ENCODE measurements at places on chromosomes 6 and 20. TPM values are rescaled to one million over a fixed set of nuclear protein-coding genes. Genes with fewer than 3 reads are reported as not detected.

Gene AVP
- not detected for total RNA-seq

GRCh38 chr6:143040018-143040417 is 20.7 kb upstream of the AIG1 start:
- DNase-seq, result no peak

- no peak for DNase-seq
Measured at GRCh38 chr6:129133770-129134192, 250.8 kb downstream of the LAMA2 start.

GRCh38 chr6:69735027-69735426 is 61.8 kb downstream of the LMBRD1 start:
- no peak for DNase-seq

- no peak for DNase-seq
Measured at GRCh38 chr6:49540614-49541013, 9.9 kb upstream of the C6orf141 start.

DNA sequence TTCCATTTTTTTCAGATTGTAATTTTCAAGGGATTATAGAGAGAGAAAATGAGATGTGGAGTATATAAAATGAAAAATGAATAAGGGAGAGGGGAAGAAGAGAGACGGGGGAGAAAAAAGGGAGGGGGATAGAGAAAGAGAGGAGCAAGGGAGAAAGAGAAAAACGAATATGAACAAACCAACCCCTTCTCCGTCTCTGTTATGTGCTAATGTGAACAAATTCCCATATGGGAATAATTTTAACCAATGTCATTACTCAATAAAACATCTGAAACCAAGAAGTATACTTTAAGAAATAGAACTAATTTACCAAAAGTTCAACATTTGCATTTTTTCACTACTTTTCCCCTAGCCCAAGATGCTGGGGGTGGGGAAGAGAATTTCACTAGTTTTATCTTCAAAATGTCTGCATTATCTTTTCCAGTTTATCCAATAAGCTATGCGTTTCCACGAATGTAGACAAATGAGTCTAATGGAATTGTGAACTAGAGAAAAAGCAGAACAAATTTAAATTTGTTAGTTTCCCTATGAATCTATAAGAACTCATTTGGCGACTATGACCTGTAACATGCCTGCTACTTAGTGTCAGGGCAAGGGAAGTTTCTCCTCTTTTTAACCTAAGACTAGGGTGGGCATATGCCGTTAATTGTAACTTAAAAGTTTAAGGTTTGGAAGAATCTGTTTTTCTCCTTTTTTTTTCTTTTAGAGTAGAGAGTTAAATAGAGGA is 286.3 kb downstream of the BTBD9 start:
- DNase-seq, result no peak

- no peak for DNase-seq
Measured at GRCh38 chr6:22020299-22021003, 276.4 kb downstream of the PRL start.

GRCh38 chr20:20079102-20079784 is 26.9 kb downstream of the CFAP61 start:
- DNase-seq, result no peak

Gene EMILIN3
- not detected for total RNA-seq

Gene SLCO4A1
- total RNA-seq, result 63.3 TPM

- no peak for DNase-seq
Measured at GRCh38 chr6:142705054-142705453, 239.9 kb downstream of the HIVEP2 start.

DNA sequence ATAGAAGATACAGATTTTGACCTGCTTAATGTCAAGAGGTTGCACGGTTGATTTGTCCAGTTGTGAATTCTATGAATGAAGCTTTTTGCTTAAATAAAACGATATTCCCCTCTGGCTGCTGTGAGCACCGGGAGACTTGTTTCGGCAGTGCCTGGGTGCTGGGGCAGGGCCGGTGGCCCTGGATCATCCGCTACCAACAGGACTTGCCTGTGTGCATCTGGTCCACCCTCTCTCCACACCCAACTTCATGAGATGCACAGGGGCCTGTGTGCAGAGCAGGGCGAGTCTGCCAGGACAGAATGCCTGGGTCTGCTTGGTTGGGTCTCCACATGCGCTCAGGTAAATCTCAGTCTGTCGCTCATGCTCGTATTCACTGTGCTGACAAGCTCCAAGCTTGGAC is 65.5 kb downstream of the TSHZ2 start:
- DNase-seq, result no peak

- no peak for DNase-seq
Measured at GRCh38 chr6:53139841-53140413, 8.7 kb downstream of the GCM1 start.

DNA sequence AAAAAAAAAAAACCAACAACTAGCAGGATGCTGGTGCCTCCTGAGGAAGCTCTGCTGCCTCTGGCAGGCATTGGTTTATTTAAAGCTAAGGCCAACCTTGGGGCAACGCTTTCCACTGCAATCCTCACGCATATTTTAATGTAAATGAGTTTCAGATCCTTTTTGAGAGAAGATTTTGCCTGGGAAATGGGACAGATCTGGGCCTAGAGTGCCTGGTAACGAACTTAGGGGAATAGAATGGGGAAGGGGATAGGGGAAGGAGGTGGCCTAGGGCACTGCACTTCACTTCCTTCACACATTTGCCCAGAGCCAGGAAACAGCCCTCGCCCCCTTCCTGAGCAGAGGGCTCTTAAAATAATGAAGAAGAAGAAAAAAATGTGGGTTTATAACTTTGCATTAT is 132.7 kb upstream of the TMEM170B start:
- DNase-seq, result no peak

DNA sequence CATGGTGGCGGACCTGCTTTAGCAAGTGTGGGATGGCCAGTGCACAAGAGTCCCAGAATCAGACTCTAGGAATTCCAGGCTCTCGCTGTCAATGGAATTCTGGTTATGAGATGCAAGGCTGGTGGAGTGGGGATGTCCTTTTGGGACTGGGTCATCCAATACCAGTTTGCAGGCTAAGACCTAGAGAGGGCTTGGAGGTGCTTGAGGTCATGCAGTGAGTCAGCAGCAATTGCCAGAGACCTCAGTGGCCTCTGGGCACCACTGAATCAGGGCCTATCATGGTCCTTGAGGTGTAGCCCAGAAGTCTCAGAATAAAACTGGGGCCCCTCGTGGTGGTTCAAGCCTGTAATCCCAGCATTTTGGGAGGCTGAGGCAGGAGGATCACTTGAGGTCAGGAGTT is 1.4 kb upstream of the SCRT2 start:
- no peak for DNase-seq

GRCh38 chr6:161254126-161254463 is 19.8 kb downstream of the AGPAT4 start:
- DNase-seq, result no peak

DNA sequence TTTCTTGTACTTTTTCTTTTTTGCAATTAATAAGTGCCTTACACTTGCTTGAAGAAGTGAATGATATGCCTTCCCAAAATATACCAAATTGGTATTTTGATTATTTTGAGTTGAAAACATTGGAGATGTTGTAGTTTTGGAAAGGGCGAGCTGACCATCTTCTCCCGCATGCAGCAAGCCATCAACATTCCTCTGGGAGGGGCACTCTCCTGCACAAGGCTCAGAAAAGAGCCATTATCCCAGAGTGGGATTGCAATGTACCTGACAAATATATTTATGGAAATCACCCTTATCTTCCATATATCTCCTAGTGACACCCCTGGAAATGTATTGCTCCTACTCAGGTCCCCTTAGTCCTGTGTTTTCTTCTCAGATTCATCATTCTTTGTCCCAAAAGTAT is 22.8 kb upstream of the PNRC1 start:
- no peak for DNase-seq

GRCh38 chr6:136641166-136641565 is 90.9 kb upstream of the MAP7 start:
- no peak for DNase-seq

DNA sequence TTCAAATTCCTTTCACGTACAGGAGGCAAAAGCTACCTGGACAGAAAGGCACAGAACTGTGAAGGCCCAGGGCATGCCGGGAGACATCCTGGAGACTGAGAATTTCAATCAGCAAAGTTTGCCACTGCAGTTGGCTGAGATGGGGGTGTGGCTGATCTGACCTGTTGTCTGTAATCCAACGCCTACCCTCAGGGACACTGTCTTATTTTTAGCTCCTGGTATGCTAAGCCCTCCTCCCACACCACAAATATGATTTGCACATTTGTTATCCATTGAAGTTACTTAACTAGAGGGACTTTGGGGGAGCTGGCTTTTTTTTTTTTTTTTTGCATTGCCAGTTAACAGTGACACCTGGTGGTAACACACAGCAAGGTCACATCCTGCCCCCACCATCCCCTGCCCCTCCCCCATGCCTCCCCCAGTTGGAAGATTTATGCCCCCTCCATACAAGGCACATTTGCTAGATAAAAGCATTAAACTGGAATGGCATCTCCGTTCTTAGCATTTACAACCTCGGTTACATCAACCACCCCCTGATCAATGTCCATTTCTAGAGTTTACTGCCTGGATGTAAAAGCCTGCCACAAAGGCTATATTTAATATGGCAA is 40.4 kb downstream of the TTI1 start:
- no peak for DNase-seq

- DNase-seq, result no peak
Measured at GRCh38 chr6:113450061-113450465, 407.1 kb upstream of the MARCKS start.

DNA sequence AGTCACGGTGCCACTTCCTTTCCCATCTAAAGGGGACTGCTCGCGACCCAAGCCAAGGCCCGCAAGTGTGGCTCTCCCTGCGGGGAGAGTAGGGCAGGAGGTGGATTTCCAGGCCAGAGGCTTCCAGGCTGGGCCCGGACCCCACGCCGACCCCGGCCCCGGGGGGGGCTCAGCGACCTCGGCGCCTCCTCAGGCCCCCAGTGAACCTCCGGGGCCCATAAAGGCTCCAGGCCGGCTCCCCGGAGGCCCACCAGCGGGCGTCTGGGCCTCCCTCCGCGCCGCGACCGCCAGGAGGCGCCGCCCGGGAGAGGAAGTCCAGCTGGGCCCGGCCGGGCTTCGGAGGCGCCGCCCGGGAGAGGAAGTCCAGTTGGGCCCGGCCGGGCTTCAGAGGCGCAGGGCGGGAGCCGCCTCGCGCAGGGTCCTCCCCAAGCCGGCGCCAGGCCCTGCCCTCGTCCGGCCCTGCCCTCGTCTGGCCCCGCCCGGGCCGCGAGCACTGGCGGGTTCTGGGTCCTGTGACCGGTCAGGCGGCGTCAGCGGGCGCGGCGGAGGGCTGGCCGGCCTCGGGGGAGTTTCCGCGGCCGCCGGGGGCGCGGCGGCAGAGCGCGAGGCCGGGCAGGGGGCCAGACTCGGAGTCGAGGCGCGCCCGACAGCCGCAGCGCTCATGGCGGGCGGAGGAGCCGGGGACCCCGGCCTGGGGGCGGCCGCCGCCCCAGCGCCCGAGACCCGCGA is at the start of gene RAB32:
RAB32 (plus strand) TSS at position 623 of the 729 bp plus-strand sequence; CDS start at position 662, 39 bp downstream.
- DNase-seq, result peak; percentile 98

DNA sequence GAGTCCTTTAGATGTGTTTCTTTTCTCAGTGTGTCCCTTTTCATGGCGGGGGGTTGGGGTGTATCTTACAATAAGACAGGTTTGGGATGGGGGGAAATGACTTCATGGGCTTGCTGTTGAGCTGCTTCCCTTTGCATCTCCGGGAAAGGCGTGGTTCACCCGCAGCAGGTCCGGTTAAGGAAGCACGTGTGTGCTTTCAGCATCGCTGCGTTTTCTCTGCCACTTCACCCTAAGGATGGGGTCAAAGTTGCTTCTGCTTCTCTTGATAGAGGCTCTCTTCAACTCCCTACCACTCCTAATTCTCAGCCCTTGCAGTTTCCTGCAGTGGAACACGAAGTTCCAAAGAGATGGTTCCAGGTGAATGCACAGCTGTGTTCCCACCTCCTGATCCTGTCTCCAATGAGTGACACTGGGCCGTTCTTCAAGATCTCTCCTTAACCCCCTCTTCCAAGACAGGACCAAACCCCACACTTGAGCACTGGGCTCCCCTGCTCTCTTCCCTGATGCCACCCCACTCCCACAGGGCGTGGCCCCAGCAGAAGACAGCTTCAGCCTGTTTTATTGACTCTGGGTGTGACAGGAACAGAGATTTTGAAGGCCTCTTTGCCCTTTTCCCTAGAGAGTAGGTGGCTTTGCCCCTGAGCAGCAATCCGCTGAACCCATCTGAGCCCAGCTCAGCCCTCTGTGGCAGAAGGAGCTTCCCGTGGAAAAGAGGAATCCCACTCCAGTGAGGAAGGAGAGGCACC is 85.2 kb downstream of the PLEKHG1 start:
- no peak for DNase-seq

Gene VARS1
- 53.0 TPM for total RNA-seq

DNA sequence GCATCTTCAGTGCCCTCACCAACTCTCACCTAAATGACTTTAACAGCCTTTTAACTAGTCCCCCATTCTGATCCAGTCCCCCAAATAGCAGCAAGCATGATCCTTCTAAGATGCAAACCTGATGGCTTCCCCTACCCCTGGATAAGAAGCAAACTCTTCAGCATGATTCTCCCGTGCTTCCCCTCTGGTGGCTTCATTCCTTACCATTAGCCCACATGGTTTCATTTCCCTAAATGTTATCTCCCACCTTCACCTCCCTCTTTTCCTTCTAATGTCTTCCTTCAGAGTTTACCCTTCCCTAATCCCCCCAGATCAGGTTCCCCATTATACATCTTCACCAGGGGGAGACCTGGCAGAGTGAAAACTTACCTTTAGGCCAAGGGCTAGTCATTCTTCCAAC is 4.0 kb upstream of the RAB5IF start:
- no peak for DNase-seq

DNA sequence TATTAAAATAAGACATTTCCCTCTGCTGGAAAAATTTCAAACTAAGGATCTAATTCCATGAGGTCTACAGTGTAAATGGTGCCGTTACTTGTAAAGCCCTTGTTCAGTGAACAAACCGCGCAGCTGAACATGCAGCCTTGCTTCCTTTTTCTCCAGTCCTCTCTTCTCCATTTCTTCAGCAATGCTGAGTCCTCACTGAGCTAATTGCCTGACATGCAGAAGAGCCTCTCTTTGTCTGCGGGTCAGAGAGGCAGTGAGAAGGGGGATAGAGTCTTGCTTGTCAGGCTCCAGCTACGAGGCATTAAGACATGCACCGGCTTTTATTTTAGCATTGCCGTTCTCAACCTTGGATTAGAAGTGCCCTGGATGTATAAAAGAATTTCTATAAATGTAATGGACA is 25.7 kb downstream of the ZDHHC14 start:
- DNase-seq, result no peak

DNA sequence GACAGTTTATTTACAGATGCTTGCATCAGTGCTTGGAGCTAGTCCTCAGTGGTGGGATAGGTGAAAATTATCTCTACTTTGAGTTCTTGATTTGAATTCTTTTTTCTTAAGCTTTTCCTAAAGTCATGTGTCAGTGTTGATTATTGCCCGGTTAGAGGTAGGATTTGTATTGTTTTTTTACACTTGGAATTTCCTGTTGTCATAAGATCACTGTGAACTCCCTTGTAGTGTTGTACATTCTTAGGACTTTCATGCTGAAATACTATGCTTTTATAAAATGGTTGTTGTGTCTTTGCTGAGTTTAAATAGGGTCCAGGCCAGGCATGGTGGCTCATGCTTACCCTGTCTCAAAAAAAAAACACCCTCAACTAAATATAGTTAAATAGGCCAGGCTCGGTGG is 20.3 kb downstream of the ASXL1 start:
- DNase-seq, result no peak

Measured in upper lobe of right lung (tissue), 1 donor.